ENCODE measurements at places on chromosomes 4 and X.

- no peak for DNase-seq
Measured at GRCh38 chrX:11750046-11750445, 8.0 kb upstream of the MSL3 start.

- DNase-seq = no peak
Measured at GRCh38 chrX:153622661-153623309, 23.8 kb upstream of the CCNQ start.

DNA sequence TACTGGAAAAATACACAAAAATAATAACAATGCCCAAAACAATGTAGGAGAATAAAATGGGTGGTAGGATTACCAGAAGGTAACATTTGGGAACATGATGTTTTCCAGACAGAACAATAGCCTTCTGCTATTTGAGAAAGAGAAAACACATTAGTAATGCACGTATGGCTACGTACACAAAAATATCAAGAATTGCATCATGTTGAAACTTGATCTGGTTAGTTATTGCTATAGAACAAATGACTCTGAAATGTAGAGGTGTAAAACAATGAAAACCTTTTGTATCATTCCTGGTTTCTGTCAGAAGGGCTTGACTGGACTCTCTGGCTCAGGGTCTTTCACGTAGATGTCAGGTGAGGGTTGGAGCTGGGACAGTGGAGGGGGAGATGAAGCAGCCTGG, 1040.0 kb downstream of the FAT4 start:
- DNase-seq = no peak

DNA sequence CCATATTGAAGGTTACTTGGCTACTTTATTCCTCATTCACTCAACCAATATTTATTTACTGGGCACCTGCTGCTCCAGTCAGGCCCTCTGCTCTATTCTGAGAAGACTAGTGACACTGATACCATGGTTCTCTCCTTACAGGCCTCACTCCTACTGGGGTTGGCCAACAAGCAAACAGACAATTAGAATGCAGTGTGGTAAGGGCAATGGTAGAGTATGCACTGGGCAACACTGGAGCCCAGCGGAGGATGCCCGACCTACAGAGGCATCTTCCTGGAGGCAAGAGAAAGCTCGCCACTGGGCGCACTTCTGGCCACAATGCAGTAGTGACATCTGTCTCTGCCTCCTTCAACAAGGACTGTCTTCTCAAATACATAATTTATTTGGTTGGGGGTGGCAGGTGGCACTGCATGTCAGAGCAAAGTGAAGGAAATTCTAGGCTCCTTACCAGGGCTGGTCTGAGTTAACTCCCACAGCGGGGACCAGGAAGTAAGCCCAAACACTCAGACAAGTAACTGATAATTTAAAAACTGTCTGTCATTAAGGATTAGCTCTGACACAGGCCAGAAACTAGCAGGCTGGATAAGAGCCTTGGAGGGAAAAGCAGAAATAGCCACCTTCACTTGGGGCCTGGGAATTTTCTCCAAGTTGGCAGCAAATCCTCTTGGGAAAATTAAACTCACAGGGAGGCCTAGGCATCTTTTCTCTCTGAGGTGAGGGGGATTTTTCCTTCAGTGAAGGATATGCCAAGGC, 150.7 kb upstream of the EOLA2 start:
- DNase-seq = no peak

GRCh38 chr4:72136429-72136828, 104.6 kb downstream of the NPFFR2 start:
- DNase-seq = no peak

DNA sequence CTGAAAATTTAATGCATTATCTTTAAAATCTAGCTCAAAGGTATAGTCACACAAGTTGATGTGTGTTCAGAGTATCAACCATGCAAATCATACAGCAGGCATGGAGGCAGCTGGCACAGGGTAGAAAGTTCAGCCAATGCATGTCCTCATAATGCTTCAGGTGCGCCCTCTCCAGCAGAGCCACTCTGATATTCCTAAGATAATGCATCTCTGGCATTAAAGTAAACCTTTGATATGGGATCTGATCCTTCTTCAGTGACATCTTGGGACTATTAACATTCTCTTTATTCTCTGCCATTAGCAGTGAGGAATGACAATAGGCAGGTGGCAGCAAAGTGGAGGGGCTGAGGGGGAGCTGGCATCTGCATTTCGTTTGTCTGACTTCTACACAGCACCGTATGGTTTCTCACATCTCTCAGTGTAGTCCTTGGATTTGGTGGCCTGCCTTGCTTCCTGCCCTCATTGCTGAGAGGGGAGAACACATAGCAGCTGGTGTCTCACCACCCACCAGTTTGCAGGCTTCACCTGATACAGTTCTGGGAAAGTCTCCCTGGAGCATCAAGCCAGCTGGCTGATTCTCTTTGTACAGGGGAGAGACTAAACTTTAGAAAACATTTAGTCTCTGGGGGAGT, 168.7 kb upstream of the TBC1D9 start:
- DNase-seq = no peak

DNA sequence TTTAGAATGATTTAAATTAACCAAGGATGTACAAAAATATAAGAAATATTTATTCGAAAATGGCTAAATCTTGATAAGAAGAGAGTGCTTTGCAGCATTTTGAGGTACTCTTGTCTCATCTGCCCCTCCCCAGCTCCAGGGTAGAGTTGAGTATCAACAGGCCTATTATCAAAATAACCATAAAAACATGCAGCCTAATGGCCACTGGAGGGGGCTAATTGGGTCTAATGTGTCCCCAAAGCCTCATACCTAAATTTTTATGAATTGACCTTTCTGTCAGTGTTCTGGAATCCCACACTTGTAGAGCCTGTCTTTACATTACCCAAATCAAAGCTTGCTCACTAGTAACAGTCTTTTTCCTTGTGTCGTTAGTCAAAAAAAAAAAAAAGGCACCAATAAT, 544.9 kb upstream of the CPXCR1 start:
- no peak for DNase-seq
